Endothelial cell (in vitro differentiated cells): ENCODE measurements at places on chromosomes 16 and 17. TPM values are rescaled to one million over a fixed set of nuclear protein-coding genes. Genes with fewer than 3 reads are reported as not detected.
A peak's percentile ranks its signal among the peaks of the same experiment; 100 is the strongest.

- DNase-seq = no peak
Measured at GRCh38 chr17:75036643-75037268, 10.0 kb downstream of the ATP5PD start.

DNA sequence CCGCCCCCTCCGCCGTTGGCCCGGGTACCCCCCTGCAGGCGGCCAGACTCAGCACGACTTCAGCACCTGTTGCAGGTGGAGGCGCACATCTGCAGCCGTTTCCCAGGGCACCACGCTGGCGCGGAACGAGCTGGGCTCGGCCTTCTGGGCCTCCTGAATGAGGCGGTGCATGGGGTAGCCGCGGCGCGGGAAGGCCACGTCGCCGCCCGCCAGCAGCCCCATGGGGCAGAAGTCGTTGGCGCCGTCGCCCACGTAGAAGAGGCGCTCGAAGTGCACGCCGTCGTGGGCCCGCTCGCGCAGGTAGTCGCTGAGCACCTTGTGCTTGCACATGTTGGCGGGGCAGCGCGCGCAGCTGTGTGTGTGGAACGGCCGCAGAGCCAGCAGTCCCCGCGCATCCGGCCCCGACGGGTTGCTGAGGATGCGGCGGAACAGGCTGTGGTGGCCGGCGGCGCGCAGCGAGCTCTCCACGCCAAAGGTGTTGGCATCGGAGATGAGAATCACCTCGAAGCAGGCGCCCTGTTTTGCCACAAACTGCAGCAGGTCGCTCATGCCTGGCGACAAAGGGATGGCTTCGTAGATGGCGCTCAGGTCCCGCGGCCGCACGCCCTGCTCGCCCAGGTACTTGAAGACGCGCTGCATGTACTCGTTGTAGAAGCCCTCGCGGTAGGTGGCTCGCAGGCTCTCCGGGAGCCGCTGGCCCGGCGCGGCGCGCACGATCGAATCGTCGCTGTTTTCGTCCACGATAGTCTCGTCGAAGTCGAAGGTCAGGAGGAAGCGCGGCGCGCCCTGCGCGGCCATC lies 6.2 kb downstream of the PHOSPHO1 start:
- peak; percentile 40 for DNase-seq

DNA sequence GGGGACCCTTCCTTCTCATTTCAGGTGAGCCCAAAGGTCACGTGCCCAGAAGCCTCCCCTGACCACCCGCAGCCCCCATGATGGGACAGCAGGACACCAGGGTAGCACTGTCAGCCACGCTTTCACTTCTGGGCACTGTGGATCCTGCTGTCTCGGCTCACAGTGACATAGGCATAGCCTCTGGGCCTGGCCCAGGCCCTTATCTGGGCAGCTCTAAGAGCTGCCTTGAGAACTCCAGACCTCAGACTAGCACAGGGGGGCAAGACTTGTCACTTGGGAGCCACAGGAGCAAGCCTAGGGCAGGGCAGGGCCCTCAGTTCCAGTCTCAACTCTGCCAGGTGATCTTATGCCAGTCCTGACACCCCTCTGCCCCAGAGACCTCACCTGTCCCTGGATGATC lies 4.7 kb downstream of the NATD1 start:
- DNase-seq = no peak

GRCh38 chr16:31005350-31006085 lies 4.9 kb downstream of the STX1B start:
- DNase-seq = no peak

- no peak for DNase-seq
Measured at GRCh38 chr16:3470723-3471122, 24.6 kb downstream of the C16orf90 start.

GRCh38 chr17:63425483-63425882 lies 20.6 kb downstream of the CYB561 start:
- DNase-seq = peak; percentile 81

DNA sequence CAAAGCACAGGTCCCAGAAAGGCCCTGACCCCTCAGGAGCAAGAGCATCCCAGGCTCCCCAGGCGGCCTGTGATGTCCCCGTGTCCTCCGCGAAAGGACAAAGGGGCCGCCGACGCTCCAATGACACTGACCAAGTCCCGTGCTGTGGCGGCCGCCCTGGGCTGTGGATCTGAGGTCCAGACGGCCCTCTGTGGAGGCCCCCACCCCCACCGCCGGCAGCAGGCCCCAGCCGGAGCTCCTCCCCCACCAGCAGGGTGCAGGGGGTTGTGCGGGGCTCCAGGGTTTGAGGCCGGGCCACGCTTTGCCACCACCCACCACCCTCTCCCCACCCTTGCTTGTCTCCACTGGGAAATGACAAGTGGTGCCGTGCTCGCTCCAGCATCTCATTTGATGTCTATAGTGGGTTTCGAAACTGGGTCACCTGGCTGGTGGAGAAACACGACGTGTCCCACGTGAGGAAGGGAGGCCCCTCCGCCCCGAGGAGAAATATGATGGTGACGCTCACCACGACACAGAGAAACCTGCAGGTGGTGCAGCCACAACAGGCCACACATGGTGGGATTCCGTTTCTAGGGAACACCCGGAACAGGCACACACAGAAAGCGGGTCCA lies 31.2 kb upstream of the ZNF469 start:
- DNase-seq = no peak

DNA sequence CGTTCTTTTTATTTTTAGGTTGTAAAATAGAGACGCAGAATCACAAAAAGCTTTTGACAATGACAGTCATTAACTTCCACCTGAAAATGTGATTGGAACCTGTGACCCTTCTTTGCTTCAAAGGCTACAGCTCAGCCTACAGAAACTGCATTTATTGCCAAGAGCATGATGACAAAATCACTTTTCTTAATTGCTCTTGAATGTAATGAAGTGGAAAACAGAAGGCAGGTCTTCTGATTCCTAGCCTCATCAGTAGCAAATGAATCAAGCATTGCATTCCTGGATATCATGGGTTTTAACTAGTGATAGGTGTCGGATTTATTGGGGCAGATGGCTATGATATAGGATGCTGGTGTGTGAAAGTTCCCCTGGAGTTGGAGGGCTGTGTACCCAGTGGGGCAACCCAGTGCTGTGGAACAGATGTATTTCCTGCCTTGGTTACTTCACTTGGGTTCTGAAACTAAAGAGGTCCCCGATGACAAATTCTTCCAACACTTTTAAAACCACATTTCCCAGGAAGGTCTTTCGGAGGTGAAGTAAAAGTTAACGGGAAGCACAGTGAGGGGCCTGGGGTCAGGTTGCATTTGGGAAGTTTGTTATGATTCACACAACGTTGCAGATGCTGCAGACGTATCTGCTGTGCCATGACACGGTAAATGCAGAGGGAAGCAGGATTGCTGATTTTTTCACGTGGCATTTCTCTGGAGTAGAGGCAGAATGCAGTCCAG lies 127.5 kb downstream of the HS3ST3A1 start:
- no peak for DNase-seq

GRCh38 chr17:78706271-78706915 lies 75.7 kb downstream of the CYTH1 start:
- DNase-seq = no peak

DNA sequence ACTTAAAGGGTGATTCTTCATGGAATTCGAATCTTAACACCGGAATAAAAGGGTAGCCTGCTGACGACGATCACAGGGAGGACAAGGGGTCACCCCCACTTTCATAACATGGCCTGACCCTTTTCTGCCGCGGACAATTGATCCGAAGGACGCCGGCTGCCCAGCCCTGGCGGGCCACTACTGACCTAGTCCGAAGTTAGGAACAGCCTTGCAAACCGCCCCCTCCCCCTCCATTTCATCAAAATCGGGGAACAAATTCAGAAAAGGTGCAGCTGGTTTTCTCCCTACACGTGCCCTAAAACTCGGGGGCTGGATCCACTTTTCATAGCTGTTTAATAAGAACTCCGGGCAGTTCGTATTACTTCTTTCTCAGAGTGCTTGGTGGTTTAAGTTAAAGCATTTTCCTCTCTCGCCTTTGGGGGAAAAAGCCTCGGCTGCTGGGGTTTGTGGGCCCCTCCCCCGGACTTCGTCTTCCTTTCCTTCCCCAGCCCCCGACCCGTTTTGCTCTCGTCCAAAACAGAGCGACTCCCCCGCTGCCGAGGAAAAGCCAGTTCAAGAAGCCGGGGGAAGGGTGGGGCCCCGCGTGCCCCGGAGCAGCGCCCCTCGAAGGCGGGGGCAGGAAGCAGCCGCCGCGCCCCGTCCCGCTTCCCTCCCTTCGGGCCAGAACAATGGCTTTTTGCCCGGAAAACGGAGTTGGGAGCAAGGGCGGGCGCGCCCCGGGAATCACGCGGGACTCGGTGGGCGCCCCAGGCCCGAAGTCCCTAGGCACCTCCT lies 641 bp upstream of the CBX2 start:
- peak; percentile 80 for DNase-seq

DNA sequence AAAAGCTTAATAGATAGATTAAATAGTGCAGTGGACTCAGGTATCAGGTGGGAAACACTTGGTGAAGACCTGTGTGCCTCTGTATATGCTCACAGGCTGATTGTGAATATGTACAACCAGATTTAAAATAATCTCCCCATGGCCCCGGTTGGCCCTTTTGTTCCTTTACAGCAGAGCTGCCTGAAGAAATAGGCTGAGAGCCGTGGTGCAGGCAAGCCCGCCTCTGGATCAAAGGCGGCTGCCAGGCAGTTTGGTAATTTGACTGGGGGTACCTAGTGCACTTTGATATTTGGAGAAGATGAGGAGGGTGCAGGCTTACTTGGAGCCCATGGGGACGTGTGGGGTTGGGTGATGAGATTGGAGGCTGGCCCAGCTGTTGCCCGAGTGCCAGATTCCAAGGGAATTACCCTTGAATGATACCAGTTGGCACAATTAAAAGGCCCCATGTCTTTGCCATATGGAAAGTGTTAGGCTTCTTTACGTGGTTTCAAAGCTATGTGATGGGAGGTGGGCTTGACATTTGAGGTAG lies 5.0 kb downstream of the NKD1 start:
- no peak for DNase-seq

GRCh38 chr16:9469512-9469911 lies 378.1 kb downstream of the HAPSTR1 start:
- DNase-seq = no peak

DNA sequence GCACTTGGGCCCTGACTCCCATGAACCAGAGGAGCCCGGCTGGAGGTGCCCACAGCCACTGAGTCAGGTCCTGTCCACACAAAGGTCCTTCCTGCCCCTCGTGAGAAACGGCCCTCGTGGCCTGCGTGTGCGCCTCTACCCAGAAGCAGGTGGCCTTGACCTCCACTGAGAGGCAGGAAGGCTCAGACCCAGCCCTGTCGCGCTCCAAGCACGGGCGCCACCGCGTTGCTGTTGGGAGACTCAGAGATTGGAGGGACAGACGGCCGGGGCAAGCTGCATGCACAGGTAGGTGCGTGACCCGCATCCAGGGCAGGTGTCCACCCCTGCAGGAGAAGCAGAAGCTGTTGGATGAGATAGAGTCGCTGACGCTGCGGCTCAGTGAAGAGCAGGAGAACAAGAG lies 8.1 kb upstream of the CAPN15 start:
- DNase-seq = no peak

GRCh38 chr17:63528183-63528582 lies 5.0 kb downstream of the KCNH6 start:
- no peak for DNase-seq

GRCh38 chr17:27333410-27333980 lies 39.6 kb downstream of the WSB1 start:
- DNase-seq = no peak

DNA sequence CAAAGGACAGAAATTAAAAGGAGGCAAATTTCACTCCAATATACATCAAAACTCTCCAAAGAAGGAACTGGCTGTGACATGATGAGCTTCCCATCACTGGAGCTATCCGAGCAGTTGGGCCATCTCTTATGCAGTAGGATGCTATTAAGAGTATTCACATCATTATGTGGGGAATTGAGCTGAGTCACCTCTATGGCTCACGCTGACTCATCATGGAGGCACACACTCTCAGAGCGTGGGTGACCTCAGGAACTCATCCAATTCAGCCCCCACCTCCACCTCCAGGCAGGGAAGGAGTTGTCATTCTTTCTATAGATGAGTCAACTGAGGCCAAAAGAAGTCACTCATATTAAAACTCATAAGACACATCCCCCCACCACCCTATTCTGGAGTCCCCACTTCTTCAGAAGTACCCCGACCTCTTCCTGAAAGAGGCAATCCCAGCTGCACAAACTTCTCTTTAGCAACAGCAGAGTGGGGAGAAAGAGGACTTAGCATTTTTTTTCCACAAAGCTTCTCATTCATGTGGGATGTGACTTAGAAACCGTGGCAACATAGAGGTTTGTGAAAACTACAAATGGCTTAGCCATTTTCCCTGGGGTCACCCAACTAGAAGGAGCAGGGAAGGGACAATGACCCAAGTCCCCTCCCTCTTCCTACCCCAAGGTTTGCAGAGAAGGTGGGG lies 32.5 kb downstream of the ABCC12 start:
- DNase-seq = no peak

GRCh38 chr17:31533546-31534155 lies 142.2 kb downstream of the RAB11FIP4 start:
- DNase-seq = peak; percentile 56

DNA sequence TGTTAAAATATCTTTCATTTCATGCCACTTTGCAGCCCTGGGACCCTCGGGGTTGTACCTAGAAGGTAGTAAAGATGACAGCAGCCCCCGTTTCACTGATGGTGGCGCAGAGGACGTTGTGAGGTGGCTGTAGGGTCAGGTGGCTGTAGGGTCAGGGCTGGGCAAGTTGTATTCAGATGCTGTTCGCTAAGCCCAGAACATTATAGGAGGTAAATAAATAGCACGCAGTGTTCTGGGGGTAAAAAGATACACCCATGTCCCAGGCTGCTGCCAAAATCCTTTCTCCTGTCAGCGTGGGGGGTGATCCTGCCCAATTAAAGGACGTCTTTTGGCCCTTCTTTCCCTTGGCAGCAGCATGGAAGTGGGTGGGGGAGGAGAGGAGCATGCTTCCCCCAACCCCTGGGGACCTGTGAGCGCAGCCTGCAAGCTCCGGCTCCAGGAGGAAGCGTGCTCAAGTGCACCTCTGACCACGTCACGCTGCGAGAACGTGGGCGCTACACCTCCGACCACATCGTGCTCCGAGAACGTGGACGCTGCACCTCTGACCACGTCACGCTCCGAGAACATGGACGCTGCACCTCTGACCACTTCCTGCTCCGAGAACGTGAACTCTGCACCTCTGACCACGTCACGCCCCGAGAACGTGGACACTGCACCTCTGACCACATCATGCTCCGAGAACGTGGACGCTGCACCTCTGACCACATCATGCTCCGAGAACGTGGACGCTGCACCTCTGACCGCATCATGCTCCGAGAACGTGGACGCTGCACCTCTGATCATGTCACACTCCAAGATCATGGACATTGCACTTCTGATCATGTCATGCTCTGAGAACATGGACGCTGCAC lies 182.1 kb downstream of the RPTOR start:
- DNase-seq = no peak

GRCh38 chr17:9798724-9799123 lies 7.3 kb upstream of the DHRS7C start:
- DNase-seq = no peak

The C17orf107 gene
- total RNA-seq = 2.3 TPM

The PSMB3 gene
- 175 TPM for total RNA-seq

The CCL17 gene
- total RNA-seq = not detected

The FN3K gene
- total RNA-seq = 10.6 TPM

The NTN1 gene
- total RNA-seq = 6.6 TPM

The MEIOB gene
- not detected for total RNA-seq

The NATD1 gene
- total RNA-seq = 30.3 TPM

The TELO2 gene
- total RNA-seq = 64.5 TPM

The ANKS4B gene
- not detected for total RNA-seq

The UNK gene
- 28.8 TPM for total RNA-seq

The NOD2 gene
- 0.51 TPM for total RNA-seq

The CTRB1 gene
- total RNA-seq = not detected

The GOSR1 gene
- 47.5 TPM for total RNA-seq

The CMIP gene
- 98.9 TPM for total RNA-seq

The TERB1 gene
- 0.10 TPM for total RNA-seq
